NCI-H1436 (cell line): ENCODE measurements at places on chromosomes 7 and 10.

GRCh38 chr10:69223028-69223342 is 2.9 kb downstream of the HKDC1 start:
- no peak for DNase-seq

- DNase-seq, result no peak
Observed at GRCh38 chr10:51291961-51292360, 217.7 kb downstream of the PRKG1 start.

- DNase-seq, result no peak
Observed at GRCh38 chr7:43318188-43318770, 205.8 kb downstream of the HECW1 start.

DNA sequence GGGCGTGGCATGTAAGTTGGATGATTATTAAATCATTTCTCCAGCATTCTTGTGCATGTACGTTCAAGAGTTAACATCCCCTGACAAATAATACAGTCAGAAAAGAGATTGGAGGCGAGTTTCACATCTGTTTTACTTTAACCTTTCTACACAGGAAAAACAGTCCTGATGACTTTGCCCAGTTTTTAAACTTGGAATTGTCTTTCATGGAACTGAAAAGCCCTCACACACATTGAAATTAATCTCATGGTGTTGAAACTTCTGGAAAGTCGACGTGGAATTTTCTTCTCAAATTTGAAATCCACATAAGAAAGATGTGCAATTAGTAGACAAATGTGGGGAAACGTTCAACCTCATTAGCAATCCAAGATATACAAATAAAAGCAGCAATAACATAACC is 31.2 kb upstream of the ZNF438 start:
- DNase-seq, result no peak

GRCh38 chr7:18499407-18500177 is 4.0 kb downstream of the HDAC9 start:
- no peak for DNase-seq

DNA sequence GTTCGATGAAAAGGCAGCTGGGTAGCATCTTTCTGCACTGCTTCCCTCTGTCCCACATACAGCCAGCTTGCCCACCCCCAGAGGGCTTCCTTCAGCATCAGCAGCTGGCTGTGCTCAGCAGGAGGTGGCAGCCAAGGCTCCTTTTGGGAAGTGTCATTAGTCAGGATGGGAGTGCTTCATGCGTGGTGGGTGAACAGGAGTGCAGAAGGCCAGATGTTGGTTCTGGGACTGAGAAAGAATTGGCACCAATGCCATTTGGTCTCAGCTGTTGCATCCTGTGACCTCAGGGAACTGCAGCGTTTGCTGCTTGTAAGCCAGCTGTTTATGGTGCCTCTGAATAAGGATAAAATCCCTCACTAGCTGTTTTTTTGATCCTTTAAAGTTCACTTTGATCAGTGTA is 131.1 kb upstream of the SORCS3 start:
- no peak for DNase-seq

DNA sequence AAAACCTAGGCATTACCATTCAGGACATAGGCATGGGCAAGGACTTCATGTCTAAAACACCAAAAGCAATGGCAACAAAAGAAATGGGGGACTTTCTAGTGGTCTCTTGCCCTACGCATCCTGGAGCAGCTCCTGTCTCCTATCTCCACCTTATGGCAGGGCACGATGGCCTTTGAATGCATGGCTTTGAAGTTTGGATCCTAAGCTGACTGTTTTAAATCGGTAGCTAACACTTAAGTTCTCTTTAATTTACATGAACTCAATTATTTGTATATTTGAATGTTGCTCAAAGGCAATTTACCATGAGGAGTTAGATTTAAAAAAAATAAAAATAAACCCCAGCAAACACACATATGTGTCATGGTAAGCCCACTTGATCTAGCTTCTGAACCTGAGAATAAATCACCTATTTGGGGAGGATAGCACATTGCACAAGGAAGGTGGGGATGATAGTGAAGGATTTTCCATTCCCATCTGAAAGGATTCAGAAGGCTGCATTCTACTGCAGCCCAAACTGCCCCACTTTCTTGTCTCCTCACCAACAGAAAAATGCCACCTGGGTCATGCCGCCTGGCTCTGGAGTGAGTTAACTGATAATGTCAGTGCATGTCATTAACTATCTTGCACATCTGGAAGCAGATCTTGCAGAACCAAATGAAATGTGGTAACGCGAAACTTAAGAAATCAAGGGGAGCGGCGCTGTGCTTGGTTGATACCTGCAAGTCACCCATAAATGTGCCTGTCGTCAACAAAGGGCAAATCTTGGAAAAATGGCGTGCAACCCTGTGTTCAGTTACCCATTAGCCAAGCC is 12.4 kb downstream of the KLF6 start:
- no peak for DNase-seq

GRCh38 chr7:37419496-37419895 is 29.2 kb downstream of the ELMO1 start:
- DNase-seq, result no peak

DNA sequence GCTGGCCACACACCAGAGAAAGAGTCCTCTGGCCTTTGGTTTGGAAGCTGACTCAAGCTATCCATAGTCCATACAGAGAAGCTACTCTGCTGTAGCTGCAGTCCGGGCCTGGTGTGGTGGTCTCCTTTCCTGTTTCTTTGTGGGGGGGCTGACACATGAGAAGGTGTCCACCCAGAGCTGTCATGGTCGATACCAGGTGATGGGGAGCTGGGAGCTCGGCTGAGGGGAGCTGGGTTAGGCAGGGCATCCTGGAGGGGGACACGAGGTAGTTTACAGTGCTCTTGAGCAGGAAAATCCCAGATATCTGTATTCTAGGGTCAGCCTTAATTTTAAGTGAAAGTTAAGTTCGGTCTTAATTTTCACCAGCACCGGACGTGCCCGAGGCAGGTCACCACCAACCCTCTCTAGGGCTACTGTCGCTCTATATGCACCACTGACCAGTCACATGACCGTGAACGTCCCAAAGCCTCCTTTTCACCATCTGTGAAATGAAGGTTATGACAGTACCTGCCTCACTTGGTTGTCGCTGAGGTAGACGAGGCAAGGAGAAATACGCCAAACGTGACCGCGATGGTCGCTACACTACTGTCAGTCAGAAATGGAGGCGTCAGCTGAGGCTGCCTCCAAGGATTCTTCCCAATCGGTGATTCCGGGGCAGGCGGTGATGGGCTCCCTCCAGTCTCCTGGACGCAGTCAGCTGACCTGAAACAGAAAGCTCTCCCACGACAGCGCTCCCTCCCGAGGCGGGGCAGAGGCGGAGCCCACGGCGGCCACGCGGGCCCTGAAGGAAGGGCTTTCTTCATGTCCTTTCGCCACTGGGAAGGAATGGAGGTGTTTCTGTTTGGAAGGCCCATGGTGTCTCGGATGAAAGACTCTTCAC is 69.4 kb upstream of the SHH start:
- no peak for DNase-seq

- no peak for DNase-seq
Observed at GRCh38 chr7:28358423-28358868, 53.9 kb upstream of the CREB5 start.
